ENCODE measurements at places on chromosomes 12 and 14.

- DNase-seq, result no peak
These were observed 406.3 kb upstream of the MGAT4C start for GRCh38 chr12:86662464-86662863.

- no peak for DNase-seq
These were observed 451.8 kb upstream of the TBX3 start for GRCh38 chr12:115135800-115136211.

DNA sequence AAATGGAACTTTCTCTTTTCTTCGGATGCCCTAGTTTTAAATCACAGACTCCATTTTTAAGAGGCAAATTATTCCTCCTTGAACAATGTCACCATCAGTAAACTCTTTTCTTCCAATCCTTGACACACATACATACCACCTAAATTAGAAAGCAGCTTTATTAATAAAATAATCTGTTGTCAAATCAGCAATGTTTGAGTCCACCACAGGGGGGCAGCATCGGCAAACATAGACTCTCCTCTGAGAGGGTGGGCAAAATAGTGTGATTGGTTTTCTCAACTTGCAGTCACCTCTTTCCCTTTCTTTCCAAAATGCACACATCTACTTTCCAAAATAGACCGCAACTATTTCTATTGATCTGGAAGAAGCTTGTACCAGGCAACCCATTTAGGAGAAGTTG, 438.4 kb upstream of the OR4E1 start:
- no peak for DNase-seq

DNA sequence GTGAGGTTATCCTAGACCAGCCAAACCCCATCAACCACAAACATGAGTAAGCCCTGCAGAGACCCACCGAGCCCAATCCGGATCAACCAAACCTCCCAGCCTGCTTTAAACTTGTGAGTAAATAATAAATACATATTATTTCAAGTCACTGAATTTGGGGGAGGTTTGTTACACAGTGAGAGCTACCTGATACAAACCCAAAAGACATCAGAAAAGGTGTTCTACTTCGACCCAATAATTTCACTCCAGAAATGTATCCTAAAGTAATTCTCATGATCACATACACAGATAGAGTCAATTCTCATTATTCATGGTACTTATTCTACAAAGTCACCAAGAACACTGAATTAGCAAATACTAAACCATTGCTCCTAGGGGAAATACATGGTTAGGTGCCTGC, 16.2 kb upstream of the CORO1C start:
- DNase-seq, result no peak

DNA sequence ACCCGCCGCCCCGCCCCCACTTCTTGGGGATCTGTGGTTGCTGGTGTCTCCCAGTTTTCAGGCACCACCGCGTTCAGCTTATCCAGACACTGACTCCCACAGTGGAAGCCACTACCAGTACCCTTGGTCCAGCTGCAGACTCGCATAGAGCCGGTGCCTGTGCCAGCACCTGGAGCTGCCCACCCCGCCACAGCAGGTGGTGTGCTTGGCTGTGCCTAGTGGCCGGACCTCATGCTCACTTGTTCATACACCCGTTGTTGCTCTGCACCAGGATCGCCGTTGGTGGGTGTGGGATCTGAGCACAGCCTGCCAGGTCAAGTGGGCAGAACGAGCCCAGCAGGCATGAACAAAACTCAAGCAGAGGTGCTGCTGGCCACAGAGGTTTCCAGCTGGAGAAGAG, 673.2 kb downstream of the RERGL start:
- DNase-seq, result no peak

DNA sequence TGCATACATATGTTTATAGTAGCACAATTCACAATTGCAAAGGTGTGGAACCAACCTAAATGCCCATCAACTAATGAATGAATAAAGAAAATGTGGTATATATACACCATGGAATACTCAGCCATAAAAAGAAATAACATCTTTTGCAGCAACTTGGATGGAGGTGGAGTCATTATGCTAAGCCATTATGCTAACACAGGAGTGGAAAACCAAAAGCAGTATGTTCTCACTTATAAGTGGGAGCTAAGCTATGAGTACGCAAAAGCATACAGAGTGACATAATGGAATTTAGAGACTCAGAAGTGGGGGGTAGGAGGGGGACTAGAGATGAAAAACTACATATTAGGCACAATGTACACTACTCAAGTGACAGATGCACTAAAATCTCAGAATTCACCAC, 16.2 kb upstream of the SPTSSA start:
- no peak for DNase-seq

DNA sequence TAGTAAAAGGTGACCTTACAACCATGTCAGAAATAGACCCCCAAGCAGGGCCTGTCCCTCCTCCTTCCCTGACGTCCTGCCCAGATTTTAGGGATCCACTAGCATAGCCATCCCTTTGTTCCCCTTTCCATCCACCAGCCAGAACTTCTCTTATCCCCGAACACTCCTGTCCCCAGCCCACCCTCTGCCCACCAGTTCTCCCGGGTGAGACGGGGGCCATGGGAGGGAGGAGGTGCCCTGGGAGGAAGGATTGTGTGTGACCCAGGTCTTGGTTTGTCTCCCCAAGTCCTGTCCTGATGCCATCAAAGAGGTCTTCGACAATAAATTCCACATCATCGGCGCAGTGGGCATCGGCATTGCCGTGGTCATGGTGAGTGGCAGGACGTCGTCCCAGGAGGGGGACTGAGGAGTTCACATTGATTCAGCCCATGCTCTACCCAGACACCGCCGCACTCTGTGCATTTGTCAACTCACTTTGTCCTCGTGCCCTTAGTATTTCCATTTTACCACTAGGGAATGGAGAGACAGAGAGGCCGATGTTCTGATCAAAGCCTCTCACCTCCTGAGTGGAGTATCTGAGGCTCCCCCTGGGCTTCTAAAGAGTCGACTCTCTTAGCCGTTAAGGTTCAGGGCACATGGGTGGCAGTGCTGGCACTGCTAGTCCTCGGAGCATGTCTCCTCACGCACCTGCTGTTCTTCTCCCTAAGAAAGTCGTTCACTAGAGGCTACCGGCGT, 35.9 kb downstream of the CD9 start:
- no peak for DNase-seq

DNA sequence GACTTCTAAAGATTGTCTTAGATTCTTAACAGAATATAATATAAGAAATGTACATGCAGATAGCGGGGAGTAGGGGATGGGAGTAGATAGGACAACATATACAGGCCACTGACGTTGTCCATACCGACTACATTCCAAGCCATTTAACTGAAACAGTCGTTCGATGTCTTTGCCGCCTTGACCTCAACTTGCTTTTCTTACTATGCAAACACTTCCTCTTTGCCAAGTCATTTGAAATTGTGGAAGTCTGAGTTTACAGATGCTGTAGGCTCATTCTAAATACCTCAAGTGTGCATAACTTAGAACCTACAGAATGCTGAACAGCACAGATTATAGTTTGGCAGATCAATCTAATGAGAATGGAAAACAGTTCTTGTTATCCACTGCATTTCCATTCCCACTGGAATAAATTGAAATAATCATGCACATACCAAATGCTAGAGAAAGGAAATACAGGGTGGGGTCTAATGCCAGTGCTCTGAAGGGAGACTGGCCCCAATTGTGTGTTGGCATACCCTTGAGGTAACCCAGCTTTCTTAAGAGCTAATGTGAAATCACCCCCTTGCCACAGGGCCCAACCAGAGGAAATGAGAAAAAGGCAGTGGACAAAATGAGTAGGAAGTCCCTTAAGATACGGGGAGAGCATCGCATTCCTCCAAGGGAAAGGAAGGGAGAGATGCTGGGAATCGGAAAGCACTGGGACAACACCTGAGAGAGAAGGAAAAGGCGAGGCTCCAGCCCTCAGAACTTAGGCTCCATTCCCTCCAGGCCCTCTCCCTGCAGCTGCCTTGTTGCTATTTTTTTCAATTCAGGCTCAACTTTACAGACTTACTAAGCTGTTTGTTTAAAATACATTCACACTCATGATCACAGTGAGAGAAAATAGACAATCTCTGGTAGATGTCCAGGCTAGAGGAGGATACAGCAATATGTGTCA, 380.9 kb upstream of the TMTC1 start:
- DNase-seq, result no peak

Measured in osteocyte (in vitro differentiated cells).